ENCODE measurements at places on chromosomes 12 and 14.

DNA sequence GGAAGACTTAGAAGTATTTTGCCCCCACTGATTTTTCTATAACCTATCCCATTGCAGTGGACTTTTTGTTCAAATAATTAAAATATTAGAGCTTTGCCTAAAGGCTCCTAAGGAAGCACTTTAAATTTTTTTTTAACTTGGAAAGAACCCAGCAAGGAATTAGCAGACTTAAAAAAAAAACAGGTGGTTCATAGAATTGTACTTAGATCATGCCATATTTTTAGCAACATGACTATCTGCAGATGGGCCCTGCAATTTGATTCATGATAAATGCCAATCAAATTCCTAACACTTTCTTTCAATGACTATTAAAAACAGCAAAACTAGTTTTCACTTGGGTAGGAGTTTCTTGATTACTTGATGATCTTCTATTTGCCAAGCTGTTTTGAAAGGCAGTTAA lies 11.5 kb downstream of the ADAMTS20 start:
- DNase-seq: no peak

- no peak for DNase-seq
These were observed 82.4 kb upstream of the RESF1 start for GRCh38 chr12:31876568-31877424.

DNA sequence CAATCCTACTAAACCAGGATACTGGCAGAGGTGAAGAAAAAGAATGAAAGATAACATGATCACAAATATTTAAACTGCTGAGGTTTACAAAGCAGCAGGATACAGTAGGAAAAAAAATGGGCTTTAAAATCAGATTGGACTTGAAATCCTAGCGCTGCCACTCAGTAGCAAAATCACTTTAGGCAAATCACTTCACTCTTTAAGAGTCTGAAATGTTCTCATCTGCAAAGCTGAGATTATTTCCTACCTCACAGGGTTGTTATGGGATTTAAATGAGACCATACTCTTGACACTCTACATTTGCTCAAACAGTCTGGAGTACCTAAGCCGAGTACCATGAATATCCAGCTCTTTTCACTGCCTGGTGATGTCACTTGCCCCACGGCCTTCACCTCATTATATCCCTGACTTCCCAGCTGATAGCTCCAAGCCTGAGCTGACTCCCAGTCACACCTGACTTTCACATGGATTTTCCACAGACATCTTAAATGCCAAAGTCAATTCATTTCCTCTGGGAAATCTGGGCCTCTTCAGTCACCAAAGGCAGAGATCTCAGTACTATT lies 60.2 kb downstream of the UBR7 start:
- no peak for DNase-seq

GRCh38 chr12:132324841-132325732 lies 4.3 kb downstream of the GALNT9 start:
- DNase-seq: no peak

DNA sequence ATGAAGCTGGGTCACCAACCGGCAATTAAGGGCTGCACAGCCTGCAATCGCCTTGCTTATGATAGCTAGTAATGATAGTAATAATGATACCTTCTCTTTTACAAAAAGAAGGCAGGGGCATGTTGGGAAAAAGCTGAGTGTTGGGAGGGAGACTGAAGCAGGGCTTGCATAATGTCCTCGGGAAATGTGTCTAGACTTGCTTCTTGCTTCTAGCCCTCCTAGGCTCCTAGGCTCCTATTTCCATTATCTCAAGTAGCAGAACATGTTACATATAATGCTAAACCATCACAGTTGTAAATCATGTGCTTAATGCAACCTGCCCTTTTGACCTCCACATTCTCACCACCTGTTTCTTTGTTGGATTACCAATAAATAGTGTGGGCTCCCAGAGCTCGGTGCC lies 18.7 kb downstream of the RERGL start:
- no peak for DNase-seq

- DNase-seq: no peak
These were observed 12.8 kb upstream of the SMARCD1 start for GRCh38 chr12:50072198-50072907.

GRCh38 chr12:93200291-93200917 lies 177.3 kb upstream of the NUDT4 start:
- no peak for DNase-seq

DNA sequence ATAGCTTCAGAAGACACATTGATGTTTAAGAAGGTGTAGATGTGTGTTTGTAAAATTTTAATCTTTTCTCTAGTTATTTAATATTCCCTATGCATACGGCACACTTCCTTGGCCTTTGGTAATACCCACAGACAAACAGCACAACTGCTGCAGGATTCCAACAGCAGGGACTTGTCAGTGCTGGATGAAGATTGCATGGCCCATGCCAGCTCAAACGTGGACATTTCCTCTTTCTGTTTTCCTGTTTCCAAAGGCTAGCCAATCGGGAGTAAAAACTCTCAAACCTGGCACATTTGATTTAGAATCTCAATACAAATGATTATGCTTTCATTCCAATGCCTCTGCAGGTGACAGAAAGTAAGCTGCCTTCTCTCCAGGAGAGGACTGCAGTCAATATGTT lies 22.5 kb upstream of the PDE3A start:
- DNase-seq: no peak

GRCh38 chr14:54053386-54053745 lies 96.7 kb upstream of the BMP4 start:
- no peak for DNase-seq

DNA sequence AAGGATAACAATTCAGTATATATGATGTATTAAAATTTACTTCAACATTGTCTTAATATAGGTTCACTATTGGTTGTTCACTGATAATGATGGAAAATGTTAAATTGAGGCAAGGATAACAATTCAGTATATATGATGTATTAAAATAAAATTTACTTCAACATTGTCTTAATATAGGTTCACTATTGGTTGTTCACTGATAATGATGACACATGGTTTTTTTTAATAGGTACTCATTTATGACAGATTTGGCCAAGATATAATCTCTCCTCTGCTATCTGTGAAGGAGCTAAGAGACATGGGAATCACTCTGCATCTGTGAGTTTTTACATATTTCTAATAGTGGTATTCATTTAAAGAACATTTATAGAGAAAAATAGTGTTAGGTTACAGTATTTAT lies 8.1 kb downstream of the SCFD1 start:
- no peak for DNase-seq

GRCh38 chr12:72349491-72349890 lies 77.3 kb downstream of the TRHDE start:
- no peak for DNase-seq

DNA sequence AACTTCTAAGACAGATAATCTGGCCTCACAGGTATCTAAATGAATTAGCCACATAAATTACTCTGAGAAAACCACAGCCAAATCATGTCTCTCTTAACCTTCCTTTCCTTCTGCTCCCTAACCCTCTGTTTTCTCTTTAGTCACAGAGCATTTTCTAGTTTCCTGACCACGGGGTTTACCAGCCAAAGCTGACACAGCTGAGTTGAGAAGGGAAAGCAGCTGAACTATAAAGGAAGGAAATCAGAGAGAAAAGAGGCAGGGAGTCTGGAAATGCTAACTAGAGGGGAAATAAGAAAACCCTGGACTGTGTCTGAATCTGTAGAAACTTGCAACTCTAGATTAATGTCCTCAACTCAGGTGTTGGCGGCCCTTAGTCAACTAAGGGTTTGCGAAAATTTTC lies 24.4 kb downstream of the ANKS1B start:
- no peak for DNase-seq

- DNase-seq: no peak
These were observed 98.9 kb upstream of the PLEKHG7 start for GRCh38 chr12:92603741-92604432.

DNA sequence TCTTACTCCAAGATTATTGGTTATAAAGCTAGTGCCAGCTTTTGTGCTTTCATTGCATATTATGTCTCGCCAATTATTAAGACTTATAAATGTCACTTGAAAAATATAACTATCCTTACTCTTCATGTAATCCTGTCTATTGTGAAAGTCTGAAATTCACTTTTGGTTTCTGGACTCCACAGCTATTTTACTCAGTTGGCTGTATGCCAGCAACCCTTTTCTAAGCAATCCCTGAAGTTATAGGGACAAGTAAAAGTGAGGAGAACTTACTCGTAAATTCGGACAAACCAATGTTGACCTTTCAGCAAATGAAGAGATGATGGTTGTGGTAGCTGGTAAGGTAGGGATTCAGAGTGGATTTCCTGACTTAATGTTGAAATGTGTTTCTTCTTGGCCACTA lies 196.3 kb downstream of the NPAS3 start:
- no peak for DNase-seq

GRCh38 chr14:76381817-76382494 lies 6.0 kb downstream of the ESRRB start:
- no peak for DNase-seq

GRCh38 chr12:103884316-103884715 lies 43.3 kb upstream of the NT5DC3 start:
- no peak for DNase-seq

GRCh38 chr12:106081606-106082005 lies 57.1 kb downstream of the NUAK1 start:
- DNase-seq: no peak

DNA sequence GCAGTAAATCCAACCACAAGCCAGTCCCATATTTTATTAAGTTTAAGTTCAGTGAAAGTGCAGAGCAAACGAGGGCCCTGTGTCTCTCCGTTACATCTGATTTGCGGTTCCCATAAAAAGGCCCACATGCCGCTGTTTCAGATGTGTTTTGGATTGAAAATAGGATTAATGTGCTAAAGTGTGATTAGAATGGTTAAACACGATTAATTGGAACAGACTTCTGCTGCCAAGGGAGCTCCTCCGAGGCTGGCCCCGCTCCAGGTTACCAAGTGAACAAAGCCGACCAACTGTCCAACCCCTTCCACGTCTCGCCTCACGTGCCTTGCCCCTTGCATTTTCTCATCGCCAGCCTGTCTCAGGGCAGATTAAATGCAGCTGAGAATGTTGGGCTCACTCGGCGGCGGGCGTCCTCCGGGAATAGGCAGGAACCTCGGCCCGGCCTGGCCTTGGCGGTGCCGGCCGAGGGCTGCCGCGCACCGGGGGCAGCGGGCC lies 166.5 kb upstream of the GSC start:
- DNase-seq: no peak

DNA sequence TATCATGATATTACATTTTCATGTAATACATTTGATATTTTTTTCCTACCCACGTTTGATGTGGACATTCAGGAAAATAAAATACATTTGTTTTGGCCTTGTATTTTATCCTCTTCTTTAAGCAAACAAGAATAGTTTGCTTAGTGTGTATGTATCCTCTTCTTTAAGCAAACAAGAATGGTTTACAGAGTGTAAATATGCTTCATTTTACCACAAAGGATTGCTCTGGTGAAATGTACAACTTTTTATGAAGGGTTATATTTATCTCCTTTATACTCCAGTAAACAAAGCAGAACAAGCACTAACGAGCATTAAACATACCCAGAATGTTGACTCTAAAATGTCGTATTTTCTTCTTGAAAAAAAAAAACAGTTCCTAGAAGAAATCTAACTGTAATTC lies 244.7 kb downstream of the KCNH5 start:
- no peak for DNase-seq

DNA sequence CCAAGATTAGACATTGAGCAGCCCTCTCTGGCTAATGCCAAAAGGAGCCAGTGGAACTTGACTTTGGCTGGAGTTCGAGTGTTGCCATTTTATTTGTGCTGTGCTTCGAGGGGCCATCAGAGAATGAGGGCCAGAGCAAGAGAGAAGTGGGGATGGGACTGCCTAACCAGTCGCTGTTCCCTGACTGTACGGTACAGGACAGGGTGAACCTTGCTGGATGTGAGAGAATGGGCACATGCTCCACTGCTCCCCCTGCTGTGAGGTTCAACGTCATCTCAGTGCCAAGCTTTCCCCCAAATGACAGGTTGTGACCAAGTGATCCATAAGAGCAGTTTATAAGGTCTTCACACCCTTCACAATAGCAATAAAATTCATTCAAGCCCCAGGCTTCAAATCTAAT lies 55.1 kb upstream of the BCL11B start:
- no peak for DNase-seq

GRCh38 chr12:52156757-52157565 lies 34.9 kb downstream of the KRT80 start:
- no peak for DNase-seq

DNA sequence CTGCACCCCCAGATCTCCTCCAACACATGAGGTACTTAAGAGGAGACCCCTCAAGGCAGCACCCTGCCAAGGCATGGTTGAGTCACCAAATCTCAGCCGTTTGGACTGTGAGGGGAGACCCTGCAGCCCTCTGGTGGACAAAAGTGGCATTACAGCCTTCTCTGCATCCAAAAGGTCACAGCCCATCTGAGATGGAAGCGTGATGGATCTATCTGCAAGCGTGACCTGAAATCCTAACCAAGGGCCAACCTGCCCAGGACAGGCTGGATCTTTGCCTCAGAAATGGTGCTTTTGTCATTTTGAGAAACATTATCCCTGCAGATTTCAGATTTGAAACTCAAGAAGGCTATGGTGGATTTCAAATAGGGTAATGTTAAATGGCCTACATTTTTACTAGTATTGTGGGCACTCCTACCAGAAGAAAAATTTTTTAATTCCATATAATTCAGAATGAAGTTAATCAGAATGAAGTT lies 23.7 kb upstream of the DHRS4 start:
- DNase-seq: peak; percentile 42

GRCh38 chr12:47766502-47767215 lies 6.4 kb upstream of the SLC48A1 start:
- DNase-seq: no peak

- DNase-seq: no peak
These were observed 2.0 kb downstream of the OS9 start for GRCh38 chr12:57695770-57696432.

GRCh38 chr12:52239767-52240166 lies 6.7 kb downstream of the KRT7 start:
- no peak for DNase-seq

DNA sequence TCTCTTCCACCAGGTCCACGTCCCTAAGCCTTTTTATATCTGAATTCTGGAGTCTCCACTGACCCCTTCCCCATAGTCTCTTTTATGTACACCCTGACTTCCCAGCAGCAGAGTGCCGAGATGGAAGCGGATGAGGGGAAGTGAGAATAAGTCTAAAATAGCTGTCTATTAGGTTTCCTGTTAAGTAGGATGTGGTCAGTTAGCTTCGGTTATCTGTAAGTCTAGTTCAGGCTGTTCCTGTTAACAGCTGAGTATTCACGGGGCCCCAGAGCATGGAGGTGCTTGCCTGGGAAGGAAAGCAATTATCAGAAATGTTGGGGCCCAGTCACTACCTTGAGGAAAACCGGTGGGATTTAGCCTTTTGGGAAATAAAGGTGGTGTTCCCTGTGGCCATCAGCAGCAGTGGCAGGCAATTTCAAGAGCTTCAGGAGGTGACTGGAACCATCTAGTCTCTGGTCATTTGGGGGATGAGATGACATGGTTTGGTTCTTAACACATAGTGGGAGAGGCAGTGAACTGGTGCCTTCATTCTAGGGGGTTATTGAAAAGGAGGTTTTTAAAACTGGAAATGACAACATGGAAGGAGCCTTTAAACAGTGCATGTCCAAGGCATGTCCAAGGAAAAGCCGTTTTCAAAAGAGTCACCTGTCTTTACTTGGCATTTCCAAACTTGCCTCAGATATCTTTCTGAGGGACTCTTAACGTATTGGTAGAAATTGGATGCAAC lies 21.8 kb downstream of the CHST11 start:
- DNase-seq: no peak

GRCh38 chr14:38083039-38083438 lies 124.7 kb upstream of the SSTR1 start:
- no peak for DNase-seq

GRCh38 chr14:20675669-20676068 lies 8.7 kb upstream of the RNASE4 start:
- DNase-seq: no peak

Data from stimulated activated CD8-positive, alpha-beta memory T cell treated with anti-CD3 and anti-CD28 coated beads, Interleukin-15, amount 100 ng/mL, for 4 hours (primary cell).